ENCODE measurements at places on chromosomes 3 and 15.

- no peak for DNase-seq
Observed at GRCh38 chr3:52331906-52332305, 15.8 kb downstream of the DNAH1 start.

DNA sequence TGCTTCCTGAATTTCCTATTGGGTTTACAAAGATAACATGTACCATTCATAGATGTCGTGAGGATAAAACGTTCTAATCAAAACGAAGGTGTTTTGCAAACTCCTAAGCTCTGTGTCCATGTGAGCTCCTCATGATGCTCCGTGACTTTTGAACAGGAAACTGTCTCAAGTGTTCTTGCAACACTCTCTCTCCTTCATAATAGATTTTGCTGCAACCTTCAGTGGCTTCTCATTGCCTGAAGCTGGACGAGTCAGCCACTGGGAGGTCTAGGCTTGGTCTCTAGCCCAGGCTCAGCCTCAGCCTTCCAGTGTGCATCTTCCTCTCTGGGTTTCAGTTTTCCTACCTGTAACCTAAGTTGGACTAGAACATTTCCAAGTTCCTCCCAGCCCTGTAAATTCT lies 18.7 kb upstream of the BCL2A1 start:
- DNase-seq, result no peak

DNA sequence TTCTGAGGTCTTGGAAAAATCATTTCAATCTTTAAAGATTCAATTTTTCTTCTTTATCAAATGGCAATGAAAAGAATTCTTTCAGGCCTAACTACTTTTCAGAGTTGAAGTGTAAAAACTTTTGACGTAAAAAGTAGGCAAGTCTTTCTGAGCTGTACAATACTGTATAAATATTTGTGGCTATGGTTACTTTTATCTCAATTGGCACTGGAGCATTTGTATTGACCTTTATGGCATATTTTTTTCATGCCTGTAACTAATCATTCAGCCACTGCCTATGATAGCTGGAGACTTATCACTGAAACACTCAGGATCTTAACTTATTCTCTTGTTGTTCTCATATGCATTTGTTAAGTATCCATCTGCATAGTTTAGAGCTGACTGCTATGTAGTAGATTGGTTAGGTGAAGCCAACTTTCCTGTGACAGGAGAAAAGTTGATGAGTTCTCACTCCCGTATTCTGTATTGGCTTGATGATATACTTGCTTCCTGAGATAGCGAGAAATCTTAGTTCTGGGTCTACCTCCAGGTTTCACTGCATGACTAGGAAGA lies 290.4 kb upstream of the TBL1XR1 start:
- no peak for DNase-seq

DNA sequence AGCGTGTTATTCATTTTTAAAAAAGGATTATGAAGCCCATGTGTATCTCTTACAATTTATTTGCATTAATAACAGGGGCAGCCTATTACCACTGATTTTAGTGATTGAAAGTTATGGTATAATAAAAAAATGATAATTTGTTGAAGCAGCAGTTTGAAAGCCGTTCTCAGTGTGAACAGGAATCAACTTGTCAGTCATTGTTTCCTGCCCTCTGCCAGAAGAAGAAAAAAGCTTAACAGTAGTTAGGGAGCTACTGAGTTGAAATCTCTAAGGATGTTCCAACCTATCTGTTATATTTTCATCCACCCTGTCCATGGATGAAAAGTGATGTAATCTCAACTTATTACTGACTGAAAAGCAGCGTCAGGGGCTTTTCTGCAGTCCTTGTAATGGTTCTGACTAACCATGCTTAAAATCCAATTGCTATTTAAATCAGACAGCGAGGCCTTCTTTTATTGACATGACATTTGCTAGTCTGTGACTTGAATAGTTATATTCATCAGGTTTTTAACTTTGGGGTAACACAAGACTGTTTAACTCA lies 486.7 kb downstream of the ROBO2 start:
- DNase-seq, result no peak

DNA sequence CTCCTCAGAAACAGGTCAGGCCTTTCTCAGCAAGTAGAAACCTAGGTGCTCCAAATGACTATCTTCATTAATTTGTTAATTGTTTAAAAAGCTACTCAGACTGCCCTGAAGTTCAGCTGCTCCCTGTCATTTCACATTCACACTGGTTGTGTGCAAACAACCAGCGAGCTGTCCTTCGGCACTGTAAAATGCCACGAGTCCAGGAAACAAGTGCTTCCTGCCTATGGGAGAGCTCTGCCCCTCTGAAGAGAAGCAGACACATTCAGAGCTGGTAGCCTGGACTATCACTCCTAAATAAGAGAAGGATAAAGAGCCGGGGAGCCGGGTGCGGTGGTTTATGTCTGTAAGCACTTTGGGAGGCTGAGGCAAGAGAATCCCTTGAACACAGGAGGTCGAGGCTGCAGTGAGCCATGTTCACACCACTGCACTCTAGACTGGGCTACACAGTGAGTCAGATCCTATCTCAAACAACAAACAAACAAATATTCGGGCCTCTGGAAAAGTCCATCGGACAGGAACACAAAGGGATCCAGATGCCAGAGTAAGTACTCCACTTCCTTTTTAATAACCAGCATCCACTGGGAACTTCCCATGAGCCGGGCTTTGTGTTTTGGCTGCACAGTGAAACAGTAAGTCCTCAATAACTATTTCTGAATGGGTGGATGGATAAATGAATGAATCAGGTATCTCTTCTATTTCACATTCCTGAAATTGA lies 114.4 kb upstream of the WNT5A start:
- no peak for DNase-seq

GRCh38 chr15:74956648-74957475 lies at the start of gene RPP25:
TSS of gene RPP25 (minus strand) at chr15:74956772. CDS start at chr15:74956583, 189 bp downstream.
- DNase-seq, result peak; percentile 93

GRCh38 chr15:25527118-25527517 lies 88.3 kb upstream of the UBE3A start:
- no peak for DNase-seq

DNA sequence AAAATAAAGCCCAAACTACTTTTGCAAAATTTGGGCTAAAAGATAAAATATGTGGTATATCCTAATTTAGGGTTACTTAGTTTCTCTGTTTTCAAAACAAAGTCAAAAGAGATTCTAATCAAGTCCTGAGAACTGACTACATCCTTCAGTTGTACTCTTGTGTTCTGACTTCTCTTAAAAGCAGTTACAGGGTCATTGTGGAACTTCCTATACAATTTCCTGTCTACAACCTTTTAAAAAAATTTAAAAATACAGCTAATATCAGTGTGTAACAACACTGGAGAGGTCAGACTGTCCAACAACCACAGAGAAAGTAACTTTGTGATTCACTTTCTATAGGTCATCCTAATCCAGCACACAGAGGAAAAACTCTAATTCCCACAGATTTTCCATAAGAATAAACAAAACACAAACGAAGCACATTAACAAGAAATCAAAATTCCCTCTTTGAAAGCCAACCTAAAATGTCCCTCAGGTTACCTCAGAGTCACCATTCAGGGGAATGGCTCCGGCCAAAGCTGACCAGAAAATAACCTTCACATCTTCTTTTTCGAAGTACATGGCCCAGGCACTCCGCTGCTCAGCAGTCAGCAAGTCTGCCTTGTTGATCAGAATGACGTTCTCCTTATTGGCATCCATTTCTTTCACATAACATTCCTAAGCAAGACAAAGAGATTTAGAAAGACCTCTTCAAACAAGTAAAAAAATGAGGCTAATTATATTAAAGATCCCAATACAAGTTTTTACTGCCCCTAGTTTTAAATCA lies 13.3 kb downstream of the LSG1 start:
- no peak for DNase-seq

DNA sequence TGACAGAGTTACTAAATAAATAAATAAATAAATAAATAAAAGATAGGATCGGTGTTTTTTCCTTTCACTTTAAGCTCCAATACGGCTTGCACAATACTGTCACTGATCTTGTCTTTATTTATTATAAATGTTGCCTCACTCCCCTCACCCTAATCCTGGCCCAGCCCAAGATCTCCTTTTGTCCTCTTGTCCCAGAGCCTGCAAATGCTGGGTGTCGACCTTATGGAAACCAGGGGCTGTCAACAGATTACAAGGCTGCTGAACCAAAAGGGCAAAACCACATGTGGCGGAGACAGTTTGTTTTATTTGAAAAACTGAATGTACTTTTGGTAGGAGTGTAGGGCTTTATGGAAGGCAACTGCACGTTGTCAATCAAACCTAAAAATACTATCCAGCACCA lies 75.9 kb downstream of the RFTN1 start:
- no peak for DNase-seq

- DNase-seq, result peak; percentile 41
Observed at GRCh38 chr3:189099031-189099471, 72.7 kb upstream of the TPRG1 start.

GRCh38 chr15:85867250-85867649 lies 72.5 kb upstream of the KLHL25 start:
- DNase-seq, result no peak

DNA sequence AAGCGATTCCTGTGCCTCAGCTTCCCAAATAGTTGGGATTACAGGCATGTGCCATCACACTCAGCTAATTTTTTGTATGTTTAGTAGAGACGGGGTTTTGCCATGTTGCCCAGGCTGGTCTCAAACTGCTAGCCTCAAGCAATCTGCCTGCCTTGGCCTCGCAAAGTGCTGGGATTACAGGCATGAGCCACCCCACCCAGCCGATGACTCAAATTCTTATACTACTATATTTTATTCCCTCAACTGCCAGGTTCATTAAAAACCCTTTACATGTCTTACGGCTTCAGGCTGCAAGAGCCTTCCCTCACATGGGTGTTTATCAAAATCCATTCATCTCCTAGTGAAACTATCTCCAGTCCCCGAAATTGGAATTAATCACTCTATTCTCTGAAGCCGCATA lies 63.4 kb downstream of the CBLB start:
- DNase-seq, result no peak

GRCh38 chr15:35979608-35980007 lies 433.6 kb upstream of the DPH6 start:
- DNase-seq, result no peak

GRCh38 chr3:15367059-15367458 lies 34.7 kb upstream of the SH3BP5 start:
- no peak for DNase-seq

GRCh38 chr3:30631243-30631904 lies 25.0 kb downstream of the TGFBR2 start:
- no peak for DNase-seq

DNA sequence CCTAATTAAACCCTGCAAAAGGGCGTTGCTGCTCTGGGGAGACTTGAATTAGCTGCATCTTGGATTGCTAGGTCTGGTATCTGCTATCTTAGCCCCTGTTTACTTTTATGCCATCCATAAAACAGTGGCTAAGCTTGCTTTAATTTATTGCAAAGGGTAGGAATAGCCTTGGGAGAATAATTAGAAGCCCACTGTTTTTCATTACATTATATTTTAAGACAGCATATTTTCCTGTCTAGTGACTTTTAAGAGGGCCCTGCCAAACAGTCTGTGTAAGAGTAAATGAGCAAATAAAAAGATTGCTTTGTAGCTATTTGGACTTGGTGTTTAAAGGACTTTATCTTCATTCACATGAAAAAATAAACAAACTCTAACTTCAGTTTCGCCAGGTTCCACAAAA lies 17.4 kb upstream of the SUSD5 start:
- no peak for DNase-seq

DNA sequence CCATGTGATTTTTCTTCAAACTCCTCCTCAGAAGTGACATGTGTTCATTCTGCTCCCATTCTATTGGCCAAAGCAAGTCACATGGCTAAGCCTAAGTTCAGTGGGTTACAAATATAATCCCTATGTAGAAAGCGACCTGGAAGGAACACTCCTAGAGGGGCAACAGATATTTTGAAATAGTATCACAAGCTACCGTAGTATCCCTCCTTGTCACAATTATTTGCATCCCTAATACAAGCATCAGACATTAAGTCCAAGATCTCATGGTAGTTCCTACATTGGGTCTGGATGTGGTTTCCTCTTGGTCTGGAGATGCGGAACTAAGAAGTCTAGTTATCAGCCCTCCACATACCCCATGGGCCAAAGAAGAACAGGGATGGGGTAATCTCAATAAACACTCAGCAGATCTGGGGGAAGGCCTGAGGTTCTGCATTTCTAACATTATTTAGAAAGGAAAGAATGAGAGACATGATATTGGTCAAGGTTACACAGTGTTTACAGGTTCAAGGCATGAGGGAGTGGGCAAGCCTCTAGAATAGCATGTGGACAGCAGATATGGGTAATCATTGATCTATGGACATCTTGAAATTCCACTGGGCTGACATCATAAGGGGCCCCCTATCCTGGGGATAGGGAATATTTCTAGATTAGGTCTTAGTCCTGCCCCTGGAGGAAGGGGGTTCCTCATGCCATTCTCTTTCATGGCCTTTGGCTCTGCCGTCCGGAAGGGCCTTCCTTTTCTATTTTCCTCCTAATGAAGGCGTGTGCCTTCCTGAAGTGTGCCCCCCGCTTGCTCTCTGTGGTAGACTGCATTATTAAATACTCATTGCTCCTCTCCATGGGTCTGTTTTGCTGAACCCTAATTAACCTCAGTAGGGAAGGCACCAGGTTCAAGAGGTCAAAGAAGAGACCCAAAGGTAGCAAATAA lies 17.8 kb upstream of the ABHD2 start:
- DNase-seq, result no peak

DNA sequence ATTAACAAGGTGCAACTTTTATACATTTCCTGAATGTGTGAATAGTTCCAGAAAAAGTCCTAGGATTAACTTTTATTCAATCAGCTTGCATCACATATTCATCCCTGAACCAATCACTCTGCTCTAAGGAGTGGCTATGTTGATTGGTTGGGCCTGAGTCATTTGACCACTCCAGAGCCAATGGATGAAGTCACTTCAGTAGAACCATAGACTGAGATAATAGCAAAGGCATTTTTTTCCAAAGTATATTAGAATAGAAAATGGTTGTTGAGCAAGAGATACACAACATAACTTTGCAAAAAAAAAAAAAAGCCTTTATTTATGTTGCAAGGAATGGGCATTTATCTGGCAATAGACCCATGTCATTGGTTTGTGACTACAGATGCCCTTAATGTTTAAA lies 55.5 kb upstream of the AGTR1 start:
- DNase-seq, result no peak

- DNase-seq, result no peak
Observed at GRCh38 chr15:76181705-76182107, 121.9 kb downstream of the TMEM266 start.

DNA sequence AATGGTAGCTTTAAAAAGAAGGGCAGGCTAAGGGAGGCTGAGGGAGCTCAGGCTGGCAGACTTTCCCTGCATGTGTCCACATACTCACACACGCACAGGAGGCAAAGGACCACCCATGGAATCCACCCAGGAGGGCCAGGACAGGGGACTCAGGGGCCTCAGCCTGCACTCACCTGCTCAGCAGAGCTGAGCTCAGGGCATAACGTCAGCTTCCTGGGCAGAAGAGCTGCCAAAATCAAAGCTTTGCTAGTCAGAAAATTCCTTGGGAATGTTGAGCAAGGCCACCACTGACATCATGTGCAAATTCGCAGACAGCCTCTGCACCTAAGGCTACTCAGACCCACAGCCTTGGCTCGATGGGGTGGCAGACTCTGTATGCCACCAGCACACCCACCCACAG lies 16.4 kb upstream of the ALAS1 start:
- DNase-seq, result no peak

DNA sequence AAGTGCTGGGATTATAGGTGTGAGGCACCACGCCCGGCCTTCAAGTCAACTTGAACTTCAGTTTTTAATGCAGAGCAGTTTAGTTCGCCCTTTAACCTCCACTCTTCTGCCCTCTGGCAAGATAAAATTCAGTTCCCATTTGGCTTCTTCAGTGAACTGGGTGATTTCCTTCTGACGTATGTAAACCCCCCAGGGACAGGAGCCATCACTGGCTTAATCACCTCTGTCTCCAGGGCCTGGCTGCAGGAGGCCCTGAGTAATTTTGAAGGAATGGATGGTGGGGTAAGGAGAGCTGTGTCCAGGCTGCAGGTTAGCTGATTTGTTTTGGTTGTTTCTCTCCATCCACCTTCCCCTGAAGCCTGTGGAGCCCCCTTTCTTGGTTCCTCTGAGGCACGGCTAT lies 11.9 kb downstream of the MCM2 start:
- no peak for DNase-seq

Measured in mucosa of descending colon (tissue), 3 donors.